ENCODE measurements at places on chromosomes 16 and 17.

DNA sequence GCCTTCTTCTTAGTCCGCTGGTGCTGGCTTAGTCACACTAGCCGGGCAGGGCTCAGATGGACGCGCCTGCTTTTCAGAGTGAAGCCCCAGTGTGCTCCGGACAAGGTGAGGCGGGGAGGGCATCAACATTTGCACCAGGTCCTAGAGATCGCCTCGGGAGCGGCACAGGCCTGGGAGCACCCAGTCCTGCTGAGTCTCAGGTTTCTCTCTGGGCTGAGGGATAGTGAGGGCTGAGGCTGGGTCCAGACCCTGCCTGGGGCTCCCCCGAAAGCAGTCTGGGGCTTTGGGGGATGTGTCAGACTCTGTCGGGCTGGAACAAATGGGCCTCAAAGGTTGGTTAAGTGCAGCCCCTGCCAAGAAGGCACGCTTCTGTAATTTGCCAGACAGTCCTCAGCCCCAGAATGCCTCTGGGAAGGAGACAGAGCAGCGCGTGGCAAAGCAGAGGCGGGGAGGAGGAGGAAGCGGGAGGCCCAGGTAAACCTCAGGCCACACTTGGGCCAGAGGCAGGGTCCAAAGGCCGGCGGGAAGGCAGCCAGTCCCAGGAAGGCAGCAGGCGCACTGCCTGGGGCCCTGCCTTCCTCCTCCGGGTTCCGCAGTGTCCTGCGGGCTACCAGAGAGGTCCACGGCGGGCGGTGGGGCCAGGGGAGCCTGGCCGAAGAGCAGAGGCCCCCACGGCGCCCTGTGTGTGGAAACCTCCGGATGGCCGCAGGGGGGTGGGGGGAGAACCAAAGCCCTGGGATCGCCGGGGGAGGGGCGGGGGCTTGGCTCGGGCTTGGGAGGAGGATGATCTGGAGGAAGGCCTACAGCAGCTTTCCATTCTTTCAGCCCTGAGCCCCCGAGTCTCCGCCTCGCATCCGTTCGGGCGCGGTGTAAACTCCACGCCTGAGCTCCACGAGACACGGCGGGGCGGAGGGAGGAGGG lies 39.5 kb upstream of the ATP2A3 start:
- DNase-seq = no peak

DNA sequence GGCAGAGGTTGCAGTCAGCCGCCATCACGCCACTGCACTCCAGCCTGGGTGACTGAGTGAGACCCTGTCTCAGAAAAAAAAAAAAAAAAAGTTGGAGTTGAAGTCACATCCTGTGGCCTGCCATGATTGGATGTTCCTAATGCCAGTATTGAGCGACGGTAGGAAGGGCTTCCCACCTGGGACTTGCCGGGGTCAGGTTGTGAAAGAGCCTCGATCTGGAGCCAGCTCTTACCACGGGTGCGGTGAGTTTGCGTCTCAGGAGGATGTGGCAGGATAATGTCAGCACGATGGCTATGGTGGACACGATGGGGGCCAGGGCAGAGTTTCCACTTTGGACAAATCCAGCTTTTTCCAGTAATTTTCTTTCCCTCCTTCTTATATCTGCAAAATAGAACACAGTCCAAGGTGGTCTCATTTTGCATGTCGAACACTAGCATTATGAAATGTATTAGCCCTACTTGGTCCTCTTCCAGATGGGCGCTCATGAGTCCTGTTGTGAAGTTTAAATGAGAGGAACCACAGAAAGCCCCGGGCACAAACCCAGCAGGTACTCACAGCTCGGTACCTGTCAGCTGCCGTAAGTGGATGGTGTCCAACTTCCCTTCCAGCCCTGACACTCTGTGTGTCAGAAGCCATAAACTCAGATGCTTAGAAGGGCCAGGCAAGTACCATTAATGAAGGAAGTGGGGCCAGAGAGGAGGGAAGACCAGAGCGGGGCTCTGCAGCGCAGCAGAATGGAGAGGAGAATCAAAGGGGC lies 22.2 kb downstream of the ABCC12 start:
- DNase-seq = no peak

DNA sequence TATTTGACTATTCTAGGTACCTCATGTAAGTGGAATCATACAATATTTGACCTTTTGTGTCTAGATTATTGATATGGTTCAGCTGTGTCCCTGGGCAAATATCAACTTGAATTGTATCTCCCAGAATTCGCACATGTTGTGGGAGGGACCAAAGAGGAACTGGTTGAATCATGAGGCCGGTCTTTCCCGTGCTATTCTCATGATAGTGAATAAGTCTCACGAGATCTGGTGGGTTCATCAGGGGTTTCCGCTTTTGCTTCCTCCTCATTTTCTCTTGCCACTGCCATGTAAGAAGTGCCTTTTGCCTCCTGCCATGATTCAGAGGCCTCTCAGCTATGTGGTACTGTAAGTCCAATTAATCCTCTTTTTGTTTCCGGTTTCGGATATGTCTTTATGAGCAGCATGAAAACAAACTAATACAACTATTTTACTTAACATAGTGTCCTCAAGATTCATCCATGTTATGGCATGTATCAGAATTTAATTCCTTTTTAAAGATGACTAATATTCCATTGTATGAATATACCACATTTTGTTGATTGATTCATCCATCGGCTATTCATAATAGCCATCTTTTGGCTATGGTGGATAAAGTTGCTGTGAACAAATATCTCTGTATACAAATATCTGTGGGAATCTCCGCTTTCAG lies 129.1 kb downstream of the FTO start:
- DNase-seq = no peak

- peak; percentile 40 for DNase-seq
Measured at GRCh38 chr16:56102183-56102686, 89.1 kb upstream of the GNAO1 start.

DNA sequence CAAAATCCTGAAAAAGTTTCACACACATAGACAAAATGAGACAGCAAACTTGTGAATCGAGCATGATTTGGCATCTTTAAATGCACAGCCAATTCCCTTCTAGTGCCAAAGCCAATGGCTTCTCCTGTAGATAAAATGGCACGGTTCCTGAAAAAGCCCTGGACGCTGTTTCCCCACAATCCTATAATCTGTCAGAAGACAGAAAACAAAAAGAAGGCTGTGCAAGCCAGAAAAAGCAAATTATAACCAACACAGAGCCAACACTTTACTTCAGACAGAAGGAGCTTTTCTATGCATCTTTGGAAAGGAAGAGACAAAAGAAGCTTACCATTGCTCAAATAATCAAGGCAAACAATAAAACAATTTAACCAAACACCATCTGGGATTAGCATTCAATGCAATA lies 23.8 kb downstream of the FAM222B start:
- no peak for DNase-seq

DNA sequence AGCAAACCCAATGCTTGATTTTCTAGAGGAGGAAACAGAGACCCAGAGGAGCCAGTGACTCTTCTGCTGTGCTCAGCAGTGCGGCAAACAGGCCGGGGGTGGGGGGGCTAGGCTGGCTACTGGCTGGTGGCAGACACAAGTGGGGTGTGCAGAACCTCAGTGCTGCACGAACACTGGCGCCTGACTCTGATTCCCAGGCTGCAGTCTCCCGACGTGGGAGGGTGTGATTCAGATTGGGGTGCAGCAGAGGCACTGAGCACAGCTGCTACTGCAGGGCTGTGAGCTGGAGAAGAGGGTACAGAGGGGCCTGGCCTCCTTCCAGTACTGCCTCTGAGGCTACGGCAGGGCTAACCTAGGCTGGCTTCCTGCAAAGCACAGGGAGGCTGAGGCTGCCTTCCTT lies 8.1 kb downstream of the RPL19 start:
- no peak for DNase-seq

DNA sequence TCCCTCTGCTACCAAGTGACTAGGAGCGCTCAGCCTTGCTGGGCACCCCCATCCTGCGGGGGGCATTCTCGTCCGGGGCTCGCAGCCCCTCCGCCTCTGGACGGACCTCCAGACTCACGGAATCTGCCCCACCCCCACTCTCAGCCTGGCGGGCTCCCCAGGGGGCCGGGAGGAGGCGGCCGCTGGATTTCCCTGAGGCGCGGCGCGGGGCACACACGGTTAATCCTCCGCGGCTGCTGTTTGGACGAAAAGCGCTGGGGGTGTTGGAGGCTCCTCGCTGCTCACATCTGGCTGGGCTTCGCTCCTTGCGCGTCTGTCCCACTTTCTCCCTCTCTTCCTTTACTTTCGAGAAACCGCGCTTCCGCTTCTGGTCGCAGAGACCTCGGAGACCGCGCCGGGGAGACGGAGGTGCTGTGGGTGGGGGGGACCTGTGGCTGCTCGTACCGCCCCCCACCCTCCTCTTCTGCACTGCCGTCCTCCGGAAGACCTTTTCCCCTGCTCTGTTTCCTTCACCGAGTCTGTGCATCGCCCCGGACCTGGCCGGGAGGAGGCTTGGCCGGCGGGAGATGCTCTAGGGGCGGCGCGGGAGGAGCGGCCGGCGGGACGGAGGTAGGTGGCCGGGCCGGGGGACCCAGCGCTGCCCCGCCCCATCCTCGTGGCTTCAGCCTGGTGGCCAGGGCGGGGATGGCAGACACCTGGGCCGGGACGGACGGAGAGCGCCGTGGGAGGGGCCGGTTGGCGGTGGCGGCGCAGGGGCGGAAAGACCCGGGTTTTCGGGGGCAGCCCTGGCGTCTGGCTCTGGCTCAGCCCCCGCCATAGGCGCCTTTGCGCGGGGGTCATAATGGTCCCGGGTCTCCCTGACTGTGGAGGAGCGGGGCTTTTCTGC lies at the start of gene C1QTNF1:
Gene C1QTNF1 (plus strand): TSS at position 284 of the 886 bp plus-strand sequence. CDS start 19,800 bp downstream, outside the sequence.
- peak; percentile 77 for DNase-seq

GRCh38 chr17:7834542-7834956 lies 532 bp downstream of the KDM6B start:
- DNase-seq = no peak

- DNase-seq = no peak
Measured at GRCh38 chr17:19339341-19339815, 23.1 kb downstream of the B9D1 start.

- DNase-seq = peak; percentile 76
Measured at GRCh38 chr16:67406111-67406971, 9.9 kb downstream of the ZDHHC1 start.

- no peak for DNase-seq
Measured at GRCh38 chr16:11208916-11209665, 46.9 kb downstream of the SOCS1 start.

- DNase-seq = no peak
Measured at GRCh38 chr16:50318796-50319578, 49.8 kb downstream of the BRD7 start.

DNA sequence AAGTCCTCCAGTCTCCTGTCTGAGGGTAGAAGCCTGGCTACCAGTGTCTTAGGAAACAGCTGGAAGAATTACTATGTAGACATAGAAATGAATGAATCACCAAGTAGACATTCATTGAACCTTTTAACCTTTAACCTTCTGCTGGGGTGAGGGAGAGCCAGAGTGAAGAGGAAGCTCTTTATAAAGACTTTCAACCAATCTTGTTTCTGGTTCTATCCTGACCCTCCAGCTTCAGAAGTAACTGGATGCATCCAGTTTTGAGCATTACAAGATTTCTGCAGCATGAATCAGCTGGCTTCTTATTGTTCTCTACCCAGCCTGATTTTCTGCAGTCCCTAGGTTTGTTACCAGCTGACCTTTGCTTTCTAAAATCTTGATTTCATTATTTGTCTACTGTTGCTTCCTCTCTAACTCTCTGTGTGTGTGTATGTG lies 8.5 kb downstream of the TEKT1 start:
- no peak for DNase-seq

DNA sequence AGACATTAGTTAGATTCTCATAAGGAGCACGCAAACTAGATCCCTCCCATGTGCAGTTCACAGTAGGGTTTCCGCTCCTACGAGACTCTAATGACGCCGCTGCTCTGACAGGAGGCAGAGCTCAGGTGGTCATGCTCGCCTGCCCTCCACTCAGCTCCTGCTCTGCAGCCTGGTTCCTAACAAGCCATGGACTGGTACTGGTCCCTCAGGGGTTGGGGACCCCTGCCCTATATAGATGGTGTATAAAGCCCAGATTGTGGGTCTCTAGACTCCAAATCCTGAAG lies 52.1 kb upstream of the LYRM9 start:
- DNase-seq = no peak

GRCh38 chr16:50538411-50539052 lies 9.7 kb upstream of the NKD1 start:
- no peak for DNase-seq

GRCh38 chr17:49931416-49932137 lies 37.4 kb upstream of the DLX4 start:
- DNase-seq = no peak

DNA sequence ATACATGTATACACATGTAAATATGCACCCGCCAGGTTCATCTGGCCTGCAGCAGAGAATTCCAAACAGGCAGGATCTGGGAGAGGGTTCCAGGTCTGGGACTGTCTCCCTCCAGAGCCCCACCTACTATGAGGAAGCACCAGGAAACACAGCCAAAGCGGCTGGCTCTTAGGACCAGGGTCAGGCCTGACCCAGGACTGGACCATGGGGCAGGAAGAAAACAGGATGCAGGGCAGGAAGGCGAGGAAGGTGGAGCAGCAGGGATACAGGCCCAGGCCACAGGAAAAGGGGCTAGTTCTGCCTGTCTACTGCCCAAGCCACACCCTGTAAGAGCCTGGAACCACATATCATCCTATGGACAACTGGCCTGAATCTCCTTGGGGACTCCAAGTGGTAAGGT lies 2.2 kb downstream of the HID1 start:
- no peak for DNase-seq

GRCh38 chr17:8826808-8827435 lies 27.8 kb upstream of the MFSD6L start:
- no peak for DNase-seq

GRCh38 chr17:80035937-80036714 lies at the start of gene CCDC40:
Gene CCDC40 (plus strand): TSS chr17:80036642. CDS start chr17:80036663, 21 bp downstream.
- DNase-seq = peak; percentile 90

GRCh38 chr17:47945529-47946508 lies 4.4 kb downstream of the PNPO start:
- DNase-seq = no peak

GRCh38 chr17:81349397-81350319 lies 45.6 kb upstream of the BAHCC1 start:
- DNase-seq = peak; percentile 27

DNA sequence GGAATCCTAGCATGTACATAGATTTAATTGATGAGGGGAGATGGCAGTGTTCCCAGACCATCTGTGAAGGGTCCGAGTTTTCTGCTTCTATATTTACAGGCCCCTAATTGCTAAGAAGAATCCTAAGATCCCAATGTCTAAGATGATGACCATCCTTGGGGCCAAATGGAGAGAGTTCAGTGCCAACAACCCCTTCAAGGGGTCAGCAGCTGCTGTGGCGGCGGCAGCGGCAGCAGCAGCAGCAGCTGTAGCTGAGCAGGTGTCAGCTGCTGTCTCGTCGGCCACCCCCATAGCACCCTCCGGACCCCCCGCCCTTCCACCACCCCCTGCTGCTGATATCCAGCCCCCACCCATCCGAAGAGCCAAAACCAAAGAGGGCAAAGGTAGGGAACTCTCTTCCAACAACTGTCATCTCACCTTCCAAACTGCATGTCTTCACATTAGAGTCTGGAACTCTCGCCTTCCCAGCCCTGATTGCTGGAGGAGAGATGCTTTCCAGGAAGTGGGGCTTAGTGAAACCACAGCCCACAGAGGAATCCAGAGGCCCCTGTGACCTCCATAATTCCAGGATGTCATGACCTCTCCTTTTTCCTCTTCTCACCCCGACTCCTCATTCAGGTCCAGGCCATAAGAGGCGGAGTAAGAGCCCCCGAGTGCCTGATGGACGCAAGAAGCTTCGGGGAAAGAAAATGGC lies 4.7 kb downstream of the CHD3 start:
- no peak for DNase-seq

- no peak for DNase-seq
Measured at GRCh38 chr16:84808826-84809225, 11.0 kb upstream of the CRISPLD2 start.

All from left hindlimb (tissue), 1 donor.